ENCODE measurements at places on chromosomes 11 and 22. TPM values are rescaled to one million over a fixed set of nuclear protein-coding genes. Genes with fewer than 3 reads are reported as not detected.

PRMT3 gene
- 36.7 TPM for total RNA-seq

H19 gene
- 31.8 TPM for total RNA-seq

C11orf65 gene
- total RNA-seq = 1.7 TPM

CD3G gene
- not detected for total RNA-seq

HTR3B gene
- not detected for total RNA-seq

CCND1 gene
- total RNA-seq = 706 TPM

Data from mammary epithelial cell (primary cell).